ENCODE measurements at places on chromosomes 16 and 17.

DNA sequence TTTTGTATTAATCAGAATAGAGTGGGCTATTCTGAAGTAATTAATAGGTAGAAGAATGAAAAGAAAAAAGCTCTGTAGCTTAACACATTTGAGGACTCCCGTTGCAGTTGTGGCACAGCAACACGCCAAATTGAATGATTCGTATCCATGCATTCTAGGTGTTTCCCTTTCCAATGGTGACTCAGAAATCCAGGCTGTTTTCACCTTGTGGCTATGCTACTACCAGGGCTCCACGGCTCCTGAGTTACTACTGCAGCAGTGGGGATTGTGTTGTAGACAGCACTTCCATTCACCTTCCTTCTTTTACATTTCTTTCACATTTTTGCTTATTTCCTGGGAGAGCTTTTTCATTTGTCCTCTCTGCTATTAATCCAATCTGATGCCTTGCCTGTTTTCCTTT lies 1616.4 kb downstream of the CDH8 start:
- DNase-seq: no peak

- DNase-seq: no peak
Observed at GRCh38 chr17:62801553-62802114, 6.5 kb downstream of the MARCHF10 start.

DNA sequence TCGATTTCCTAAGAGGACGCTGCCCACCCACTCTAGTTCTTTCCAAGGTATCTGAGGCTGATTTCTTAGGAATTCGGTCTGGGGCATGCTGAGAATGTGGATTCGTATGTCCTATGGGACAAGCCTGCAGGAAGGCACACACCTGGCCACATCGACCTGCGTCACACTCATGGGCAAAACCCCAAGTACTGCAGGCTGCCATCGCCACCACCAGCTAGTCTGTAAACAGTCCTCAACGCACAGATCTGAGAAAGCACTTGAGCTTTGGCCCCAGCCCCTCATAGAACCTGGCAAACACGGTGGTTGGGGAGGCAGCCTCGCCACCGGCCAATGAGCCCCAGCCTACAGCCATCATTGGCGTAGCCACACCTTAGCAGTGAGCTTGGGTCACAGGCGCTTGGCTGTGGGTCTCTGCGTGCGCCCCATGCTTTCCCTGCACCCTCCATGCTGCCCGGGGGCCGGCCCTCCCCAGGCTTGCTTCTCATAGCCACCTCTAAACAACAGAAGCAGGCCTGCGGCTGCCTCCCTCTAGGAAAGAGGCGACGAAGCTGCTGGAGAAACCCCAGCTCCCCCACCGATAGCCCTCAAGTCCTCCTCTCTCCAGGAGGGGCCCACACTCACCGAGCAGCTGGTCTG lies 75.1 kb downstream of the ZNF778 start:
- no peak for DNase-seq

- DNase-seq: no peak
Observed at GRCh38 chr16:78310196-78310595, 210.7 kb downstream of the WWOX start.

- DNase-seq: no peak
Observed at GRCh38 chr17:60277258-60277657, 114.7 kb downstream of the USP32 start.

GRCh38 chr17:6901086-6901485 lies 69.6 kb upstream of the TEKT1 start:
- DNase-seq: no peak

DNA sequence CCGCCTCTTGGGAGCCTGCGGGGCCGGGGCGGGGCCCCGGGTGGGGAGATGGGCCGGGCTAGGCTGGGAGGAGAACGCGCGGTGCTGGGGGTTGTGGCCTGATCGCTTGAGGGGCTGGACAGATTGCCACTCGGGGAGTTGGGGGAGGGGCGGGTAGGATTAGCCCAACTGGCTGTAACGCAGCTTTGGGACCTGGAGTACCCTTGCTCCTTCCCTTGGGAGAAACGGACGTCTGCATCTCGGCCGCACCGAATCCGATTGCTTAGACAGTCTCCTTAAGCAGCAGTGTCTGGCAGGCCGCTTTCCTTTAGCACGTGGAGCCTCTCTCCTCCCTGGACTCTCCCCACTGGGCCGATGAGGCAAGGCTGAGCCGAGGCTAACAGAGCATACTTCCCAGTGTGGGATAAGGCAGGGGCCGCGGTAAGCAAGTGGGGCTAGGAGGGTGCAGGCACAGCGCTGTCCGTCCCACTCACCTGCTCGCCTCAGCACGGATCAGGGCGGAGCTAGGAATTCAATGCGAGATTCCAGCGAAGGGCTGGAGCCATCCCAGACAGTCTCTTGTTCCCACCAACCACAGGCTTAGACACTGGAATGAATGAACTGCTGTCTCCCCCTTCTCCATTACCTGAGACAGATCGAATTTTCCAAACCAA lies 540 bp upstream of the ACLY start:
- no peak for DNase-seq

GRCh38 chr17:59840329-59841090 lies 52.2 kb downstream of the TUBD1 start:
- DNase-seq: no peak

GRCh38 chr16:20897253-20897897 lies 2.8 kb downstream of the DCUN1D3 start:
- DNase-seq: no peak

DNA sequence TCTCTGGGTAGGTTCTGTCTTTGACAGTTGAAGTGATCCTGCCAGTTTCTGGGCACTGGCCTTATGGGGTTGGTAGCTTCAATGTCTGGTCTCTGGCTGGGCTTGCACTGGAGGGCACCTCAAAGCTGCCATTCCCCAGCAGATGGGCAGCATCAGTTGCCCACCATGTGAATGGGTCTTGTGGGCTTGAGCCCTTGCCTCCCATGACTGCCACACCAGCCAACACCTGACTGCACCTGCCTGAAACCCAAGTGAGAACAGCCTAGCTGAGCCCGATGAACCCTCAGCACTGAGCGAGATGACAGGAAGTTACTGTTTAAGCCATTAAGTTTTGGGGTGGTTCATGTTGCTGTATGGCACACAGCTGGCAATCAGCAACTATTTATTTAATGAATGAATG lies 69.1 kb upstream of the AXIN2 start:
- no peak for DNase-seq

GRCh38 chr16:83813823-83814658 lies 6.3 kb downstream of the HSBP1 start:
- DNase-seq: peak; percentile 88

- no peak for DNase-seq
Observed at GRCh38 chr16:65212240-65212639, 90.4 kb upstream of the CDH11 start.

GRCh38 chr17:5131146-5131715 lies 15.4 kb downstream of the USP6 start:
- no peak for DNase-seq

DNA sequence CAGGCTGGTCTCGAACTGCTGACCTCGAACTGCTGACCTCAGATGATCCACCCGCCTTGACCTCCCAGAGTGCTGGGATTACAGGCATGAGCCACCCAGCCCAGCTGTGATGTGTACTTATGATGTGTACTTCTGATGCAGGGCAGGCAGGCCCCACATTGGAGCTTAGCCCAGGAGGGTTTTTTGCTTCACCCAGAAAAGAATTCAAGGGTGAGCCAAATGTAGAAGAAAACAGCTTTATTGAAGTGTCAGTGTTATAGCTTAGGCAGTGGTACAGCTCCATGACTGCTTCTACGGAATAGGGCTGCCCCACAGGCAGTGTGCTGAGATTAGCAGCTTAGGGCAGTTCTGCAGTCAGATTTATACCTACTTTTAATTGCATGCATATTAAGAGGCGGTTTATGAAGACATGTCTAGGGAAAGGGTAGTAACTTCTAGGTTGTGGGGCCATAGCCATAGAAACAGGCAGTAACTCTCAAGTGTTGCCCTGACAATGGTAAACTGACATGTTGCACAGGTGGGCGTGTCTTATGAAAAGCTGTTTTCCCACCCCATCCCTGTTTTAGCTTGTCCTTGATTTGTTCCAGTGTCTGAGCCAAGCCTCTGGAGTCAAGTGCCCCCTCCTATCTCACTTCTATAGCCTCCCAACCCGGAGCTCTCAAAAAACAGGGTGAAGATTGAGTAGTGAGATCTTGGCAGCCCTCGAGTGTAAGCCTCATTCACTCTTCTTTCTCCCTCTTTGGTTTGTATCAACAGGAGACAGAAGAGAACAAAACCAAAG lies 24.1 kb upstream of the POLR3E start:
- no peak for DNase-seq

GRCh38 chr16:75208242-75208825 lies 1.4 kb upstream of the CTRB2 start:
- no peak for DNase-seq

DNA sequence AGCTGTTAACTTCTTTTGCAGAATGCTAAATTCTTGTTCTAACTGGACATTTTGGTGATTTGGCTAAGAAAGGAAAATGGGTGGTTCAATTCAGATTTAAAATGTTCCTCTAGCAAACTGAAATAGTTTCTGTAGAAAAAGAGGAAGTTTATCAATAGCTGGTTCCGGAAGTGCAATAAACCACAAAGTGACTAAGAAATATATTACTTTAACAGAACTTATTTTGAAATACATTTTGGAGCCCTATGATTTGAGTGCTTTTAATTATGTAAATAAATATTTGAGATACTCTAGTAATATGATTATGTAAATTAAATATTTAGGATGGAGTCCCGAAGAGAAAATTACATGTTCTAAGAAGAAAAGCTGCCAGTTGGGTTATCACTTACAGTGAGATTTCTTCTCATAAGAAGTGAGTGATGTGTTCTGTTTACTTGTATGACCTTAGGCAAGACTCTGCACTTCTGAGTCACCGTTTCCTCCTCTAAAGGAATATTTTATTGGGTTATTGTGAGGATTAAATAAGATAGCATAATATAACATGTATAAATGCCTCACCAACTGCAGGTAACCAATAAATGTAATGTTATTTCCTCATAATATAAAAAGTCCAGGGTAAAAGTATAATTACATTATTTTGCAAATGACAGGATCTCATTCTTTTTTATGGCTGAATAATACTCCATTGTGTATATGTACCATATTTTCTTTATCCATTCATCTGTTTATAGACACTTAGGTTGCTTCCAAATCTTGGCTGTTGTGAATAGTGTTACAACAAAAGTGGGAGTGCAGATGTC lies at the start of gene EVI2B:
Gene EVI2B (minus strand): TSS at position 73 of the 800 bp plus-strand sequence. CDS start 8,445 bp downstream, outside the sequence.
- DNase-seq: no peak

GRCh38 chr16:31110106-31111034 lies 2.2 kb downstream of the BCKDK start:
- no peak for DNase-seq

GRCh38 chr17:73476890-73477350 lies 165.1 kb upstream of the CDC42EP4 start:
- DNase-seq: no peak

- no peak for DNase-seq
Observed at GRCh38 chr16:71895679-71896365, 491 bp downstream of the IST1 start.

- DNase-seq: peak; percentile 40
Observed at GRCh38 chr16:64615630-64616280, 506.1 kb downstream of the CDH11 start.

- DNase-seq: no peak
Observed at GRCh38 chr16:50756473-50756872, 14.6 kb downstream of the CYLD start.

DNA sequence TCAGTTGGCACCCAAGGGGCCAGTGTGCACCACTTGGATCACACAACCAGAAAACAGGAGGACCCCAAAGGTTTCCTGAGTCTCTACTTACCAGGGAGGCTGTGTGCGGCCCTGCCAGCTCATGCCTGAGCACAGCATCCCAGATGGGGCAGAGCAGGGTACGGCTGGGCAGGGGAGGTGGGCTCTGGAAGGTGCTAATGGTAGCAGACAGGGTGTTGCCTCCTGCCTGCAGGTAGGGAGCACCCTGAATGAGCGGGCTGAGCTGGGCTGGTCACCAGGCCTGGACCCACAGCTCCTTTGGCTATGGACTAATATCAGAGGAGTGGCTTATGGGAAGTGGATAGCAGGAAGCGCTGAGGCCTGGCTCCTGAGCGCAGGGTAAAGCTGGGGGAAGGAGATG lies 14.6 kb downstream of the RECQL5 start:
- DNase-seq: no peak

Data from brain pericyte (primary cell).